ENCODE measurements at places on chromosomes 1 and 21.
A peak's percentile ranks its signal among the peaks of the same experiment; 100 is the strongest.

GRCh38 chr1:193306430-193306829 is 120.0 kb upstream of the B3GALT2 start:
- DNase-seq: no peak

DNA sequence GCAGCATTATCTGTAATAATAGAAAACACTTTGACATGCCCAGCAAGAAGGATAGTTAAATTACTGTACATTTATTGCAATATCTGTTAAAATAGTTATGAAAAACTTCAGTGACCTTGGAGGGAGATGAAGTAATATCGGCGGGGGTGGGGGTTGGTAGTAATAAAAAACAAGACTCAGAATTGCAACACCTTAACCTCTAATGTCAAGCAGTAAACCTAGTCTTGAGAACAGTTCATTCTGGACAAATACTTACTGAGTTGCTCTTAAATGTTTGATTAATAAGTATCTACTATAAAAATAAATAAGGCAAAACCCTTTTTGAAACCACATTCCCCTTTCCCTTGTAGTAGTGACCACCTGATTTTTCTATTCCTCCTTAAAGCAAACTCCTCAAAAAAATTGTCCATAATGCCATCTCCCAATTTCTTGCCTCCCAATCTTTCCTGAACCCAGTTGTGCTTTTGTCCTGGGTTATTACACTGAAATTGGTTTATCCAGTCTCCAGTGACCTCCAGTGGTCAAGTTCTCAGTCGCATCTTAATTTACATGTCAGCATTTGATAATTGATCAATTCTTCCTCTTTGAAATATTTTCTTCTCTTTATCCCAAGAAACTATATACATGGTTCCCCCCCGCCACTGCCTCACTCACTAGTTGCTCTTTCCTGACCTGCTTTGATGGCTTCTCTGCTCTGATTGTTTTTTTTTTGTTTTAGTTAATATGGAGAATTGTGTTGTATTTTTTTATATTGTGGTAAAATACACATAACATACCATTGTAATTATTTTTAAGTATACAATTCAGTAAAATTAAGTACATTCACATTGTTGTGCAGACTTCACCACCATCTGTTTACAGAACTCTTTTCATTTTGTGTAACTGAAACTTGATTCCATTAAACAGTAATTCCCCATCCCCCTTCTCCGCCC is 36.8 kb downstream of the RAP1A start:
- no peak for DNase-seq

GRCh38 chr1:87004857-87005256 is 90.4 kb downstream of the HS2ST1 start:
- DNase-seq: no peak

GRCh38 chr1:198056255-198056654 is 100.5 kb upstream of the NEK7 start:
- DNase-seq: no peak

GRCh38 chr1:195867638-195868037 is 740.6 kb downstream of the KCNT2 start:
- DNase-seq: no peak

- no peak for DNase-seq
Measured at GRCh38 chr1:6464514-6464836, 1.5 kb downstream of the TNFRSF25 start.

DNA sequence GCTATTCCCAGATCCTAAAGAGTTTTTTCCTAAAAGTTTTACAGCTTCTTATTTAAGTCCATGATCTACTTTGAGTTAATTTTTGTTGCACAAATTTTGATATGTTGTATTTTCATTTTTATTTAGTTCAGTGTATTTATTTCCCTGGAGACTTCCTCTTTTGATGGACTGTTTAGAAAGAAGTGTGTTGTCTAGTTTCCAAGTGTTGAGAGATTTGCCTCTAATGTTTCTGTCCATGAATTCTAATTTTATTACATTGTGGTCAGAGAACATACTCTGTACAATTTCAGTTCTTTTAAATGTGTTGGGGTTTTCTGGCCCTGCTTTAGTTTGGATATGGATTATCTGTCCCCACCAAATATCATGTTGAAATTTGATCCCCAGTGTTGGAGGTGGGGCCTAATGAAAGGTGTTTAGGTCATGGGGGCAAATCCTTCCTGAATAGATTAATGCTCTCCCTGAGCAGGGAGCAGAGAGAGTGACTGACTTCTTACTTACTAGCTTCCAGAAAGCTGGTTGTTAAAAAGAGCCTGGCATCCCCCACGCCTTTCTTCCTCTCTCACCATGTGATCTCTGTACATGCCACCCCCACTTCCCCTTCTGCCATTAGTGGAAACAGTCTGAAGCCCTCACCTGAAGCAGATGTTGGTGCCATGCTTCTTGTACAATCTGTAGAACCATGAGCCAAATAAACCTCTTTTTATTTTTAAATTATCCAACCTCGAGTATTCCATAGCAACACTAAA is 4.6 kb downstream of the CHD1L start:
- no peak for DNase-seq

DNA sequence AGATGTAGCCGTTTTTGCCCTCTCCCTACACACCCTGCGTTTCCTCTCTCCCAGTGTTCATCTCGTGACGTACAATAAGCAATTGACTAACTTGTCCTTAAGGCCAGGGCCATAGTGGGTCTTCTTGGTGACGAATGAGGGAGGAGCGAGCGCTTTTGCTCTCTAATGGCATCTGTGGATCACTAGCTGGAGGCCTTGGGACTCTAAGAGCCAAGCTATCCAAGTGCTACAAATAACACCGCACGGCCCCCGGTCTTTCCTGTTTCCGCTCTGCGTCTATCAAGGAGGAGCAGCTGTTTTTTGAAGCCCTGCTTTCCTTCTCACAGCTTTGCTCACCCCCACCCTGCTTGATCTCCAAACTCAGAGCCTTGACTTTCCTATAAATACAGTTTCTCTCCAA is 25.2 kb downstream of the EVA1C start:
- DNase-seq: no peak

- DNase-seq: no peak
Measured at GRCh38 chr1:202702088-202702487, 8.2 kb downstream of the SYT2 start.

GRCh38 chr1:229432905-229433304 is 989 bp downstream of the ACTA1 start:
- no peak for DNase-seq

DNA sequence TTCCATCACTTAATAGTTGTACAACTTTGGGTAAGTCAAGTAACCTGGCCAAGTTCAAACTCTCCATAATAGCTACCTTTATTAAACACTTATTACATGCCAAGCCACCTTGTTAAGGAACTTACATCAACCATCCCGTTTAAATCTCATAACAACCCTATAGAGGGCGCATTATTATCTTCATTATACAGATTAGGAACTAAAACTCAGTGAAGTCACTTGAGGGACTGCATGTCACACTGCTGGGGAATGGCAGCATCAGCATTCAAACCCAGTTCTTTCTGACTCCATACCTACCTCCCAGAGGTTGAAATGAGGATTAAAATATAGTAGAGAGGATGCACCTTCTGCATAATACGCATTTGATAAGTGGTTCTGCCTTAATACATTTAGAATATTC is 47.1 kb upstream of the PLA2G2C start:
- DNase-seq: no peak

GRCh38 chr1:154971341-154971998 is 923 bp upstream of the SHC1 start:
- no peak for DNase-seq

DNA sequence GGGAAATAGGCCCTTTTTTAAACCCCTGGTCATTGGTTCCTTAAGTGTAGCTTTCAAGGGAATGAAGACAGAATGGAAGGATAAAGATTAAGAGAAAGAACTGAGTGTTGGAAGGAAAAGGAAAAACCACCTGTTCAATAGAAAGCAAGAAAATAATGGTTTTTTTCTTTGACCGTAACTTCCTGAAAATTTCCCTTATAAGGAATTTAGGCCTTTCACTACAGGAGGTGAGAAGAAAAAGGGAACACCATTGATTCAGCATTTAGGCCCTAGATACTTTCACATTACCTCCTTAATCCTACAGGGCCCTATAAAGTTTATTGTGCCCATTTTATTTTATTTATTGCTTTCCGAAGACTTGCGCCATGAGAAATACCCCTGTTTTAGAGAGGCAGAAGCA is 18.9 kb downstream of the KPNA6 start:
- DNase-seq: no peak

DNA sequence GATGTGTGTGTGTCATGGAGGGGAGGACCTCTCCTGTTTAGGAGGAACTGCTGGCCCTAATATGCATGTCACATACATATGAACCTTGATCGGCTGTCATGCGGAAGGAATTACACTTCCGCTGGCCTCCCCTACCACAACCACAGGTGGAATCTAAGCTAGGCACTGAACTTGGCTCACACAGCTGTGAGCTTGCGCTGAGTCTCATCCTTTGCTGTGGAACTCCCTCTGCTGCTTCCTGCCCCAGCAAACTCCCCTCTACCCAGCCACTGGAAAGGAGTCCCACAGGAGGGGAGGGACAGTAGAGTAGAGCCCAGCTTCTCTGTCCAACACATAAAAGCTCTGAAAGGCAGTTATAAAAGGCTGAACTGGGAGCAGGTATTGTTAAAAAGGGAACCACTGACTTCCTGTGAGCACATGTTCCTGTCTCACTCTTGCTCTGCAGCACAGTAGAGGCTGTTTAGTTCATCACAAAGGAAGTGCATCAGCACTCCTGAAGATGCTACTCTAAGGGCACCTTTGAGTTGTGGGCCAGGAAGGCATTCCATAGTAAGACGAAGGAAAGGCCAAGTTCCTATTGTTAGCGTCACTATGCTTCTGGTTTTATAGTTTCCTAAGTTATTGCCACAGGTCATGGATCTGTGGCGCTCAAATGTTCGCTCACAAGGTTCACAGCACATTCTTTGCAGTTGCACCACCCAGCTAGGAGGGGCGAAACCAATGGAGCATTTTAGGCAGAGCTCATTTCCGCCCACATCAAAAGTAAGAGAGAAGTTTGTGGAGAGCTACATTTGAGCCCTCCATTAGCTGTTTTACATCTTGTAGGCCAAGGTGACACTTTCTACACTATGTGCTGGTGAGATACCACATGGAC is 17.7 kb upstream of the PTPRC start:
- no peak for DNase-seq

DNA sequence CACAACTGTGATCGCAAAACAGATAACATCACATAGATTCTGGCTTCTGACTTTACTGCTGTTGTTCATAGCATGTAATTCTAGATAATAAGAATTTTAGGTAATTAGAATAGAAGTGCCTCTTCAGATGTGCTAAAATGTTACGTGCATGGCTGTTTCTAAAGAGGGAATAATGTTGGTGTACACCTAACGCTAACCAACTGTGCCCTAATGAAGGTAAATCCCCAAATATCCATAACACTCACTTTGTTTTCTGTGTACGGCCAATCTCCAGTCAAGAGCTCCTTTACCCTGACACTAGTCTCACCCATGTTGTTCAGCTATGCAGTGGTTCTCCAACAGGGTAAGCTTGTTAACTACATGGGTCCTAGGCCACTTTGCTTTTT is 44.4 kb downstream of the APP start:
- no peak for DNase-seq

GRCh38 chr1:68119445-68119844 is 69.0 kb upstream of the DIRAS3 start:
- DNase-seq: no peak

DNA sequence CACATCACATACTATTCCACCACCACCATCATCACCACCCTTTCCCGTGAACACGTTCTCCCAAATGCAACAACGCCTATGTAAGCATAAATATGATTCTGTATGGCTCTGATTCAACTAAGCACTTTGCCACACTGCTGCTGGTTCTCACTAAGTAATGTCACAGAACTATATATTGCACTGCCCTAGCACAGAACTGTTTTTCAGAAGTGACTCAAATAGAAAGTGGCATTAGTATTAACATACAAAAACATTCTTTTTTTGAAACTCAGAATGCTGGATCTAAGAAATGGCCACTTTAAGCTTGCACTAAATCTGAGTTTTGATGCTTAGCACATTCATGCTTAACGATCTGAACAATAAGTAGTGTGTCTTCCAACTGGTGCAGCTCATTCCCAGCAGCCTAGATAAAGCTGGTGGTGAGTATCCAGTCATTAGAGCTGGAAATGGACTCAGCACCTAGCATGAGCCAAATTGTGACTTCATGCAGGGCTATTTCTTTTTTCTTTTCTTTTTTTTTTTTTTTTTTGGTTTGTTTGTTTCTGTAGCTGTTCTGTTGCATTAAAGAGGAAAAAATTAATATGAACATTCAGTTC is 46.2 kb upstream of the ZC3H11B start:
- peak; percentile 24 for DNase-seq

GRCh38 chr1:53949023-53949990 is 3.2 kb downstream of the LRRC42 start:
- no peak for DNase-seq

- no peak for DNase-seq
Measured at GRCh38 chr1:200323856-200324400, 85.9 kb downstream of the ZNF281 start.

- no peak for DNase-seq
Measured at GRCh38 chr21:26028183-26028582, 142.4 kb downstream of the APP start.

DNA sequence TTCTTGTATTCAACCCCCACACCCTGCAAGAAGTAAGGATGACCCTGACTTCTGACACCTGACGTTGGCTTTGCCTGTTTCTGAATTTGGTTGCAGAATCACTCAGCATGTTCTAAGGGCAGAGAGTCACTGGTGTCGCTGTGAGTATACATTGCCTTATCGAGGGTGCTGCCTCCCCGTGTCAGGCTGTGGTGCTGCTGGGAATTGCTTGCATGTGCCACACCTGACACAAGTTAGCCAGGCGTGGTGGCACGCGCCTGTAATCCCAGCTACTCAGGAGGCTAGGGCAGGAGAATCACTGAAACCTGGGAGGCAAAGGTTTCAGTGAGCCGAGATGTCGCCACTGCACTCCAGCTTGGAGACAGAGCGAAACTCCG is 45.9 kb downstream of the WDR4 start:
- peak; percentile 30 for DNase-seq

GRCh38 chr1:205542367-205542766 is 37.9 kb downstream of the CDK18 start:
- DNase-seq: no peak

DNA sequence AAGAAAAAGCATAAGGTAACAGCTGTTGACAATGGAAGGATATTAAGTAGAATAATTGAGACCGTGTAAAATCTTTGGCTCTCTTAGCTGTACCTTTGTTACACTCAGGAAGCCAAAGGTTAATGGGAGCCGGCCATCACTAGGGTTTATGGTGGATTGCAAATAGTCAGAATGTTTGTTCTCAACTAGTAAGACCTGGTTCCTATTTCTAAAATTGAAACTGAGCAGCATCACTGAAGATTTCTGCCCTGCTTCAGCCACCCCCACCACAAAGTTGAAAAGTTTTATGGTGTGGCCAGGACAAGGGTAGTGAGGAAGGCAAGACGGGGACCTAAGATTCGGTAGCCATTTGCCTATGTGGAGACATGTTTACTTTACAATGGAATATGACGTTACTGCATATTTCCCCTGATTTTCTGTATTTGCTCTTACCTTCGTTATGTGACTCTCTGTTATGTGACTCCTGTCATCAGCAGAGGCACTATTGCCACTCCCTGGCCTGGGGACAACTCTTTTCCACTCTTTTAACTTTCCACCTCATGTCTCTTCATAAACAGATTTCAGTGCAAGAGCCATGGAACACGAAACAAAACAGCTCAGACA is 41.4 kb upstream of the KIF1B start:
- DNase-seq: no peak
